ENCODE measurements at places on chromosomes 3 and 15.

DNA sequence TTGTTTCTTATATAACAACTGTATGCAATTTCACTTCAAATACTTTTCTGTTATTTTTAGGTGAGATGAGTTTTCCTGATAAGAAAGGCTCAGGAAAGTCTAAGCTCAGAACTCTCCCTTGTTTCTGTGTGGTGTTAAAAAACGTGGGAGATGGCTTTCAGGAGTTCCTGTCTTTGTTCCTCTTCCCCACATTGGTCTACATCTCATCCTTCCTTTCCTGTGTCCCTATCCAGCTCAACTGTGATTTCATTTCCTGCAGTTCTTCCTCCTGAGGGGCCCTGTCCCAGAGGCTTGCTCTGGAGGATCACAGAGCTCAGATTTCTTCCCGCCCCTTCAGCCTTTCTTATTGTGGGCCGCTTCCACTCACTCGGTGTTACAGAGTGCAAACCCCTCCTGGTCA is 11.2 kb downstream of the SEC13 start:
- no peak for DNase-seq

DNA sequence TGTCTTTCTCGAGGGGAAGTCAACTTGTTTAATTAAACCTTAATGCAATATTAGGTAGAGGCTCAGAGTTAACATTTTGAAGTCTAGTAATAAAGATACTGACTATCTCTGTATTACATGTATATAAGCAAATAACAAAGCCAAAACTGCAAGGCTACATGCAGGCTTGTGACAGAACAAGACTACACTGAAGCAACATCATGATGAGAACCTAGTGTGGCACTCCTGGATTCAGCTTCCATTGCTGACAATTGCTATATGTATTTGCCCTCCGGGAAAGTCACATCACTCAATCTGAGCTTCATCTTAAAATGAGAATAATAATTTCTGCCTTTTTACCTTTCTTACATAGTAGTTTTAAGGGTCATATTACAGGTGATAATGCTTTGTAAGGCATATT is 15.6 kb upstream of the IL1RAP start:
- DNase-seq = no peak

DNA sequence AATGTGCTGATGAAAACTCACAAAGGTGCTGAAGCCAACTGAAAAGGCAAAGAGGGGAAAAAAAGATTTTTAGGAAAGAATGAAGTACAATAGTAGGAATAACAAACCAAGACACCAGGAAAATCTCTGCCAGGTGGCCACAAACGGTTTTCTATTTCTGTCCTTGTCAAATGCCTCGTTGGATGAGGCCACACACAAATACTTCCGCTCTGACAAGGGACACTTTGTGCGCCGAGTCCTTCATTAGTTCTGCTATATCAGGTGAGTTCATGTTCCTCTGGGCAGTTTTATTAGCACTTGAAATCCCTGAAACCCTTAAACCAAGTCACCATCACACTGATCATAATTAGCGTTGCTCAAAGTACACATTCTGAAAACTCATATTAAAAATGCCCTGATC is 373.1 kb downstream of the VPS13C start:
- no peak for DNase-seq

DNA sequence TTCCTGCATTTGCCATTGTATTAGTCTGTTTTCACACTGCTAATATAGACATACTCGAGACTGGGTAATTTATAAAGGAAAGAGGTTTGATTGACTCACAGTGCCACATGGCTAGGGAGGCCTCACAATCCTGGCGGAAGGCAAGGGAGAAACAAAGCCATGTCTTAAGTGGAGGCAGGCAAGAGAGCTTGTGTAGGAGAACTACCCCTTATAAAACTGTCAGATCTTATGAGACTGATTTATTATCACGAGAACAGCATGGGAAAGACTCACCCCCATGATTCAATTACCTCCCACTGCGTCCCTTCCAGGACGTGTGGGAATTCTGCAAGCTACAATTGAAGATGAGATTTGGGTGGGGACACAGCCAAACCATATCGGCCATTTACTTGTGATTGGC is 27.8 kb downstream of the YEATS2 start:
- DNase-seq = no peak

DNA sequence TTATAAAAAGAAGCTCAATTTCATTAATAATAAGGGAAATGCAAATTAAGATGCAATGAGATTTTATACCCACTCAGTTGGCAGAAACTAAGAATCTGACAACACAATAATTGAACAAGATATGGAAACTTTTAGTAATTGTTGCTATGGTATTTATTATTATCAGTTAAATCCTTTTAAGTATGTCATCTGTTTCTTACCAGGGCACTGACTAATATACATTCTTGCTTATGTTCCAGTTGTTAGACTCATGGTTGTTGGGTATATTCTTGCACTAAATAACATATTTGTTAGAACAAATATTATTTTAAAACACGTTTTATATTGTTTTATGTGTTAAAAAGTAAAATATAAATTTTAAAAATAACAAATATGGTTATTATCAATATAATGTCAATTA is 690.3 kb downstream of the MECOM start:
- DNase-seq = no peak

GRCh38 chr3:129228891-129229585 is 20.4 kb upstream of the COPG1 start:
- no peak for DNase-seq

GRCh38 chr3:141391991-141392316 is 23.6 kb downstream of the ZBTB38 start:
- DNase-seq = no peak

GRCh38 chr3:18730491-18730890 is 305.4 kb upstream of the SATB1 start:
- DNase-seq = no peak

GRCh38 chr3:149628957-149629670 is 28.7 kb downstream of the WWTR1 start:
- DNase-seq = no peak

- no peak for DNase-seq
Observed at GRCh38 chr3:141174674-141175073, 57.0 kb upstream of the PXYLP1 start.

DNA sequence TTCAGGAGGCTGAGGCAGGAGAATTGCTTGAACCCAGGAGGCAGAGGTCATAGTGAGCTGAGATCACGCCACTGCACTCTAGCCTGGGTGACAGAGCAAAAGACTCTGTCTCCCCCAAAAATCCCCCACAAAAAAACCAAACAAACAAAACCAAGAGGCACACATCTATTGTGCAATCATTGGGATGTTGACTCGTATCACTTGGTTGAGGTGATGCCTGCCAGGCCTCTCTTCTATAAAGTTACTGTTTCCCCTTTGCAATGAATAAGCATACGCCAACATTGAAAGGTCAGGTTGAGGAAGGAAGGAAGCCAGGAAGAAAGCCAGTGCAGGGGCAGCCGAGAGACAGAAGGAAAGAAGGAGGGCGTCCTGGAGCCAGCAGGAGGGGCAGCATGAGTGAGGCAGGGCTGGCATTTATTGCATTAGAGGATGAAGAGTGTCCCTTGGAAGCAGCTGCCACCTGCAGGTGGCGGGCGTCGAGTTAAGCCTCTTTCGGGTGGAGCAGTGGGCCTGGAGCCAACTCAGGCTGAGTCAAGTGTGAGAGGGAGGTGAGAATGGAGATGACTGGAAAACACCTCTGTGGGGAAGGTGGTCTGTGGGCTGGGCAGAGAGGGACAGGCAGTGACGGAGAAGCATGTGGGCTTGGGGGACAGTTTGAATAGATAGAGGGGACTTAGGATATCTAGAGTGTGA is 8.3 kb upstream of the CSPG4 start:
- DNase-seq = no peak

- DNase-seq = no peak
Observed at GRCh38 chr3:188352196-188352927, 198.4 kb downstream of the LPP start.

DNA sequence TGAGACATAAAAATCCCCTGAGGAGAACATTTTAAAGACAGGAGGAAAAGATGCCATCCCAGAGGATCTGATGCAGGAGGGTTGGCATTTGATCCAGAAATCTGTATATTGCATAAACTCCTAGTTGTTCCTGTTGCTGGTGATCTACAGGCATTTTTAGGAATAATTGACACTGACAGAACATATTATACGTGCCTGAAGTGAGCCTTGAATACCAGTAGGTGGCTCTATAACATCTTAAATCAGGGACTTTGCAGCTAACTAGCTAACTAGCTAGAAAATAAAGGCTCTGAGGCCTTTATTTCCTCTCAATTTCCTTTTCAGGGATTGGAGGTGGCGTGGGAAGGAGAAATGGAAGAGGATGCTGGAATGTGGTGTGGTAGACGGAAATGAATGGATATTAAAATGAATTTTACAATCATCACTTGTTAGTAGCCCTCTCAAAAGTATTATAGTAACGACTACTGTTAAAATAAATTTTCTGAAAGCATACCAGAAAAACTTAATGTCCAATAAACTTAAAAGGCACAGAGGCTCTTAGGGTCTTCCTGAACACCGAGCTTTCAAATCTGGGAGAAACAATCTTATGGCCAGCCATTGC is 73.8 kb upstream of the ZBED2 start:
- DNase-seq = no peak

DNA sequence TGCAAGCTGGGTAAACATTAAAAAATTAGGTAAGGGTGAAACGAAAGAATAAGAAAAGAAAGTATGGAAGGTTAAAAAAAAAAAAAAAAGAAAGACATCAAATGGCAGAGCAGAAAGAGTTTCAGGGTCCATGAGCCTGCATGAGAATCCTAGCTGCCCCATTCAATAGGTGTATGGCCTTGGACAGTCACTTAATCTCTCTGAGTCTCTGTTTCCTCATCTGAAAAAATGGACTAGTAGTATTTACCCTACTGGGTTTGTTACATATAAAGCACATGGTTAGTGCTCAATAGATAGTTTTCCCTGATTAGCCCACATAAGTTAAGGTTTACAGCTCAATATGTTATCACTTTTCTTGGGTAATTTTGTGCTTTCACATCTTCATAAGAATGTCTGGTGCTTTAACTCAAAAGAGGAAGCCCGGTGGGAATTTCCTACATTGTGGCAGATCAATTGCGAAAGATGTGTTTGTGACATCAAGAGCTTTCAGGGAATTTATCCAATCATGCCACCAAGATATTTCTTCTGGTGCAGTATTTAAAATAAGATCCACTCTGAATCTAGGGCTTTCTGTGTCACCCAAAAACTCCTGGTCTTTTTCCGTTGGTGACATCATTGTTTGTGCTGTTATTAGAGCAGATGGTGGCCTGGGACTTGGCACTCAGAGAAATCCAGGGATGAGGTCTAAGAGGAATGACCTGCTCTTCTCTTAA is 57.2 kb upstream of the UBE2E1 start:
- no peak for DNase-seq

DNA sequence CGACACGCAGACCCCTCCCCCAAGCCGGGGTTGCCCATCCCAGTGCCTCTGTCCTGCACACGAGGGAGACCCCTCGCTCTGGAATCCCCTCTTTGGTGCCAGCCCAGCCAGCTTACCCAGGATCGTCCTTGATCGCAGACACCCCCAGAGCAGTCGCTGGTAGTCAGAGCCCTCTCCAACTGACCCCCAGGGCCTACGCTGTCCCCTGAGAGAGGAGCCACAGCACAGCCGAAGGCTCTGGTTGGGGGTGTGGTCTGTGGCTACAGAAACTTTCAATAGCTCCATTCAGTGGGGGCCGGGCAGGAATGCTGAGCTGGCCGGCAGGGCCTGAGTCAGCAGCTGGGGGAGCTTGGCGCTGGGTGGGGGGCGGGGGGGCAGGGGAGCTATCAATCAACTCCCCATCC is at the start of gene LCTL:
TSS of gene LCTL (minus strand) at position 258 of the 404 bp plus-strand sequence. CDS start 633 bp downstream, outside the sequence.
- DNase-seq = no peak

- no peak for DNase-seq
Observed at GRCh38 chr15:77358545-77359240, 61.2 kb downstream of the PEAK1 start.

GRCh38 chr3:128448491-128448890 is 18.2 kb downstream of the DNAJB8 start:
- no peak for DNase-seq

GRCh38 chr15:66729331-66729951 is 27.4 kb downstream of the SMAD6 start:
- DNase-seq = no peak

DNA sequence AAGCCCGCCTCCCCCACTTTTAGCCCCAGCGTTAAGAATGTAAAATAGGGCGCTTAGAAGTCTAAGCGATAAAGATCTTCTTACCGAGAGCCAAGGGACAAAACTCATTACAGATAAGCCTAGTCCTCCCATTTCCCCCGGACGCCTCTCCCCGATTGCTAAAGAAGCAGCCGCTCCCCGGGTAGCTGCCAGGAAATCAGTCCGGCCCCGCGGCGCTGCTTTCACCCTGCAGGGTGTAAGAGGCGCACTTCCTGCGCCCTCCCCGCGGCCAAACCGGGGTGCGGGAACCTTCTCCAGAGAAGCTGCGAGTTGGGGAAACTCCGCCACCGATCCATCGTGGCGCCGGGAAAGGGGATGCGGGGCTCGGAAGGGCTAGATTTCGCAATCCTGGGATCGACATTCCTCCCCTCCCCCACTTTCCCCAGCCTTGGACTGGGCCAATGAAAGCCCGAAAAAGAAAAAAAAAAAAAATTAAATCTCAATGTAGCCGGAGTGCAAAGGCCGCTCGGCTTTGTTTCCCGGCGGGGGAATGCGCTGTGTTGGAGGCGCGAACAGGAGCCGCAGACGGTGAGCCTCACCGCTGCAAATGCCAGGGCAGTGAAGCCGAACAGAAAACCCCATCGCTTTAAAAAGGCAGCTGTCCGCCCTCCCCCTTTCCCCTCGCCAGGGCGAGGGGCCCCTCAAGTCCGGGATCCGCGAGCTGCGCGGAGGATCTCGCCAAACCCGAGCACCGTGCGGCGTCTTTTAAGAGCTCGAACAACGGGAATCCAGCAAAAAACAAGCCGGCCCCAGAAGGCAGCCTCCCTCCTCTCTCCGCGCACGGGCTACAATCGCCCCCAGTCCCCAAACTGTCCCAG is 626 bp upstream of the PTPRG start:
- no peak for DNase-seq

DNA sequence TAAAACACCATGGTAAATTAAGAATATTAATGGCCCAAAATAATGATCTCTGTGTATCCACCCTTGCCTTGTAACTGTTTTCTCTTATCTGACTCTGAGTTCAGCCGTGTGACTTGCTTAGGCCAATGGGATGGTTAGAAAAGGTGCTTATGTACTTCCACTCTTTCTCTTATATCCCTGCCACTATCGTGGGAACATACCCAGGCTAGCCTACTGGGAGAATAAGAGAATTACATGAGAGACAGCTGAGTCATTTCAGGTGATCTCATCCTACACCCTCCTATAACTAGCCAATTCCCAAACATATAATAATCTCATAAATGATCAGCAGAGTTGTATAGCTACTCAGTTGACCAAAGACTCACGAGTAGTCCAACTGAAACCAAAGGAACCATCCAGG is 98.3 kb upstream of the ABI3BP start:
- no peak for DNase-seq

DNA sequence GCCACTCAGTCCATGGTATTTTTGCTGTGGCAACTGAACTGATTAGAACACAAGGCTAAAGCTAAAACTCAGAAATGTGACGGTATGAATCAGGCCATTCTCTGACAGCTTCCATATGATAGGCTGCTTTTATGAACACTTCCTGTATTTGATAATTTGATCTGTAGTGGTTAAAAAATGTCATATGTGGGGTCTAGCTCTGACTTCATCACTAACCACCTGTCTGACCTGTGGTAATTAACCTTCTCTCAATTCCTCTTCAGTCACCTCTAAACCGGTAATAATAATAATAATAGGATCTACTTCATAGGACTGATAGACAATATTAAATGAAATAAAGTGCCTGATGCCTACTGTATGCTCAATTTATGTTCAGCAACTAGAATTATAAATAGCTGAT is 223.2 kb downstream of the MBNL1 start:
- DNase-seq = no peak

- DNase-seq = no peak
Observed at GRCh38 chr15:101242999-101243336, 8.9 kb downstream of the CHSY1 start.

- DNase-seq = no peak
Observed at GRCh38 chr15:80203361-80203885, 48.6 kb downstream of the CTXND1 start.

All from stimulated activated CD8-positive, alpha-beta memory T cell treated with anti-CD3 and anti-CD28 coated beads, Interleukin-4, amount 100 ng/mL, for 1 hour (primary cell).